Smooth muscle cell of bladder (primary cell): ENCODE measurements at places on chromosomes 5 and 9. TPM values are rescaled to one million over a fixed set of nuclear protein-coding genes. Genes with fewer than 3 reads are reported as not detected.

Gene PAEP
- not detected in 2 replicates for total RNA-seq

Gene CARTPT
- not detected in 2 replicates for total RNA-seq

Gene PCDHA1
- under 0.01 TPM in 2 replicates for total RNA-seq

Gene ARRDC3
- 90.1 and 126 TPM in 2 replicates for total RNA-seq

Gene XRCC4
- 6.3 and 6.6 TPM in 2 replicates for total RNA-seq

Gene SARDH
- total RNA-seq: 4.9 and 10.1 TPM in 2 replicates

Gene OTP
- not detected in 2 replicates for total RNA-seq
